ENCODE measurements at places on chromosomes 16 and 17.
A peak's percentile ranks its signal among the peaks of the same experiment; 100 is the strongest.

GRCh38 chr16:89507834-89508590, at the start of gene SPG7:
Gene SPG7 (plus strand): TSS chr16:89508403. CDS start chr16:89508418, 15 bp downstream.
- peak; percentile 84 for DNase-seq

- DNase-seq: no peak
These were observed 6.7 kb downstream of the UBTF start for GRCh38 chr17:44212507-44213402.

GRCh38 chr16:14436401-14436955, 193.6 kb downstream of the PARN start:
- no peak for DNase-seq

DNA sequence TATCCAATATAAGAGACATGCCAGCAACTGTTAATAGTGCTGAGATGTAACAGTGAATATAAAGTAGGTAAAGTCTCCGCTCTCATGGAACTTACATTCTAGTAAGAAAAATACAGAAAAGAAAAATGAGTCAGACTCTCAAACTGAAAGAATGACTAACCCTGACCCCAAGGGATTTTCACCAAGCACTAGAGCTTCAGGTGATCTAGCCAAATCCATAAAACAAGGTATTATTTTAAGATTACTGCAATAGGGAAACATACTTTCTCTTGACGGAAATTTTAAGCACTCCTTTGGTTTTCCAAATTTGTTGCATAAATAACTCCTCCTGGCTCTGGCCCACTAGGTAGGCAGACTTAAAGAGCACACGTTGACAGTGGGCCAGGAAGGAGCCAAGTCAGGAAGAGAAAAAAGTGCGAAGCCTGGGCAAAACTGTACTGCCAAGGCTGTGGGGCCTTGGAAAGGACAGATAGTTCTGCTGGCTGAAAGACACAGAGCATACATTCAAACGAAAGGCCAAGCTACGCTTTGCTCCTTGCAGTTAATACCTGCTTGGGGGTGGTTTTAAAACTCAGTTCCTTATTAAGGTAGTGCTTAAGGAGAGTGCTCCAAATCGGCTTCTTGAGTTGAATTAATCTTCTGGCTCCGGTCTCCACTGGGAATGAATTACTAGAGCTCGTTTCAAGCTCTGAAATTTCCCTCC, 1.4 kb downstream of the GOT2 start:
- no peak for DNase-seq

GRCh38 chr17:40063187-40063771, 514 bp downstream of the THRA start:
- DNase-seq: no peak

DNA sequence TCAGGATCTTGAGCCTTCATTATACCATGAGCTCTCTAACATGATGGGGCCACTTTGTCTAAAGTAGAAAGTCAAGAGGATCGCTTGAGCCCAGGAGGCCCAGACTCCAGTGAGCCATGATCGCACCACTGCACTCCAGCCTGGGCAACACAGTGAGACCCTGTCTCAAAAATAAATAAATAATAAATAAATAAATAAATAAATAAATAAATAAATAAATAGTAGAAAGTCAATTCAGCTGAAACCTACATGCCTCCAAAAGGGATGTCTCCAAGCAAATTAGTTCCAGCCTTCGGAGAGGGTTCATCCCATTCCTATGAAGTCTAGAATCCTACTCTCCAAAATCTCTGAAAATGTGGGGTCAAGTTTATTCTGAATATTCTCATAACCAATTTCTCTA, 26.0 kb downstream of the C17orf67 start:
- DNase-seq: no peak

GRCh38 chr16:87951552-87952538, 611 bp downstream of the BANP start:
- DNase-seq: peak; percentile 16

GRCh38 chr16:28260193-28260592, 32.1 kb upstream of the SBK1 start:
- DNase-seq: no peak

DNA sequence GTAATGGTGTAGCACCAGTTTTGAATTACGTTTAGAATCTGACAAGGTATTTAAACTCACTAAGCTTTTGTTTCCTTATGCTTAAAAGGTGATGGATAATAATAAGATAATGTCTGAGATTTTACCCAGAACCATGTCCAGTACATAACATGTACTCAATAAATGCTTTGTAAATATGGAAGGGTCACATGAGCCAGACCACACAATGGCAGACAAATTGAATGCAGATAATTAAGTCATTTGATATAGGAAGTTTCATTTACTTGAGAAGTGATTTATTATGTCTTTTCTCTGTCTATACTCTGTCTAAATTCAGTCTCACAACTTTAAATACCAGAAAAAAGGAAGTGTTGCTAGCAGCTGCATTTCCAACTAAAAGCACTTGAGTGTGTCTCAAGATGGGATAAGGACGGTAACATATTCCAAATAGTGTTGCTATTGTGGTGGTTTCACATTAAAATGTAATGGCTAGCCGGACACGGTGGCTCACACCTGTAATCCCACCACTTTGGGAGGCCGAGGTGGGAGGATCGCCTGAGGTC, 52.5 kb upstream of the DHX40 start:
- DNase-seq: no peak

- DNase-seq: no peak
These were observed 70.2 kb downstream of the SNX11 start for GRCh38 chr17:48177816-48178215.

- no peak for DNase-seq
These were observed 48.5 kb downstream of the SETD6 start for GRCh38 chr16:58563775-58564174.

DNA sequence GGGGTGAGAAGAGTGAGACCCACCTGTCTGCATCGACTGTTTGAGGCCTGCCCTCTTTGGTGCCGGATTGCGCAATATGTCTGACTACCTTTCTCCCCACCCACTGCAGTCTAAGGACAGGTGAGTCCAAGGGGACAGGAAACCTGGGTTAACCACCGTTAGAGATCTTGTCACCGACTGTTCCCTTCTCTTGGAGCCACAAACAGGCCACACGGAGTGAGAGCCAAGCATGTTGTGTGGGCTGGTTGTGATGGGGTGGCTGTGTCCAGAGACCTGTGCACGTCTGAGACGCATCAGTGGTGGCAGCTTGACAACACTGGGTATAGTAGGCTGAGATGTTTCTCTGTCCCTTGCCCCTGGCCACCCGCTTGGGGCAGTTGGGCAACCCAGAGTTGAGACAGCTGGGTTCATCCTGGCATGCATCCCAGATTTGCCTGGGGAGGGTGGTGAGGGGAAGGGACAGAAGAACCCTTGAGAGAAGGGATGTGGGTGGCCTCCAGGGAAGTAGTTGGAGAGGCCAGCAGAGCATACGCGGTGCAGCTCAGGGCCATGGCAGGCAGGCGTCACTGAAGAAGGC, 21.4 kb downstream of the MPRIP start:
- no peak for DNase-seq

- no peak for DNase-seq
These were observed 3.8 kb downstream of the PRR29 start for GRCh38 chr17:64001763-64002529.

DNA sequence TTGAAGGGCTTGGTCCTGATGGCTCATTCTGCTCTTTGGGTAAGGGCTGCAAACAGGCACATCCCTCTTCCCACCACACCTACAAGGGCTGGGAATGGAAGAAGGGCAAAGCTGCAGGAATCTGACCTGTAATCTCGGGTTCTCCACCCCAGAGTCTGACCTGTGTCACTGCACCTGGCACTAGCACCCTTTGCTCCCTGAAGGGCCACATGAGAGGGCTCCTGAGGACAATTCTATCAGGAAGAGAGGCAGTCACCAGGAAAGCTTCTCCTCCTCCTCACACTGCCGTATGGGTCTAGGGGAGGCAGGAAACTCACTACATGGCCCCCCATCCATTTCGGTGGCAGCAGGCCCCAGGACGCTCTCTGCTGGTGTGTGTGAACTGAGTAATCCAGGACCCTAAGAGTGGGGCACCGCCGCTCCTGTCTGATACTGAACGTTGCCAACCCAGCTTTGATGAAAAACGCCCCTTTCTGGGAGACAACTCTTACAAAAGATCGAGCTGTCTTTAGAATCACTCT, 26.4 kb downstream of the TTLL6 start:
- no peak for DNase-seq

DNA sequence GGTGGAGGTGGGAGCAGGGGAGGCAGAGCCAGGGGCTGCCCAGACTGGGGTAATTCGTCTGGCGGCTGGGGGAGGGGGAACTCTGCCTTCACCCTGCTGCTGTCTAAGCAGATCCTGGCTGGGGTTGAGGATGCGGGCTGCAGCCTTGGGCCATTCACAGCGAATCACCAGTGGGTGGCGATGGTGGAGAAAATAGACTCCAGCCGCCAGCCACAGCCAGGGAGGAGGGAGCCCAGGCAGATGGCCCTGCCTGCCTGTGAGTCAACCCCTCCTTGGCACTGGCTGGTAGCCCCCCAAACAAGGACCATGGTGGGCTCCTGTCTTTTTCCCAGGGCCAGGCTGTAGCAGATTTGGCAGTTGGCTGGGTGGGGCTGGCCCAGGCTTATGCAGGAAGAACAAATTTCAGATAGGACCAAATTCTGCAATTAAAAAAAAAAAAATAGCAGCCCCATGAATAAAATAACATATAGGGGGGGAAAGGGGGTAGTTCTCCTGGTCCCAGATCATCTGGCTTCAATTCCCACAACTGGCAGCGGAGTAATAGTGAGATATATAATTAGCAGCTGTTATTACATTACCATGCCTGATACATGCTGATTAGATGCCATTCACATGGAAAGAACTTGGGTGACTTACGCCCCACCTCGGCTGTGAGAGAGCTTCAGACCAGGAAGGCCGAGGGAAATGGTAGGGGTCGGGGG, 41.5 kb upstream of the CDH5 start:
- no peak for DNase-seq

DNA sequence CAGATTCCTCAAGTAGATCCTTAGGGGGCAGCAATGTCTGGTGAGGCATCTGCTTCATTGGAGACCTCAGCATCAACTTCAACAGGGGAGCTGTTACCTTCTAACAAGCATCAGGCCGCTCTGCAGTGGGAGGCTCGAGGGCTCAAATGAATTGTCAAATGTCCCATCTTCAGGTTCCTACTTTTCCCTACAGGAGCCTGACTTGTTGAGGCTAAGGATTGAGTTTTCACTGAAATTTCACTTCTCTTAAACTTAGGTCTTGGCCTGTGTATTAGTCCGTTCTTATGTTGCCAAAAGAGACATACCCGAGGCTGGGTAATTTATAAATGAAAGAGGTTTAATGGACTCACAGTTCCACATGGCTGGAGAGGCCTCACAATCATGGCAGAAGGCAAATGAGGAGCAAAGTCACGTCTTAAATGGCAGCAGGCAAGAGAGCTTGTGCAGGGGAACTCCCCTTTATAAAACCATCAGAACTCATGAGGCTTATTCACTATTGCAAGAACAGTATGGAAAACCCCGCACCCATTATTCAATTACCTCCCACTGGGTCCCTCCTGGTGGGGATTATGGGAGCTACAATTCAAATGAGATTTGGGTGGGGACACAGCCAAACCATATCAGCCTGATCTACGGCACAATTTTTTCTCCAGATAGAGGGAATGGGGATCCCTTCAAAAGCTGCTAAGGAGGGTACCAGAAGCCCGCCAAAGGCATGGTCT, 5.1 kb upstream of the CD300LD start:
- DNase-seq: no peak

GRCh38 chr16:66484453-66485213, 57.5 kb downstream of the BEAN1 start:
- DNase-seq: no peak

- DNase-seq: no peak
These were observed 84.4 kb upstream of the NKD1 start for GRCh38 chr16:50463581-50464324.

DNA sequence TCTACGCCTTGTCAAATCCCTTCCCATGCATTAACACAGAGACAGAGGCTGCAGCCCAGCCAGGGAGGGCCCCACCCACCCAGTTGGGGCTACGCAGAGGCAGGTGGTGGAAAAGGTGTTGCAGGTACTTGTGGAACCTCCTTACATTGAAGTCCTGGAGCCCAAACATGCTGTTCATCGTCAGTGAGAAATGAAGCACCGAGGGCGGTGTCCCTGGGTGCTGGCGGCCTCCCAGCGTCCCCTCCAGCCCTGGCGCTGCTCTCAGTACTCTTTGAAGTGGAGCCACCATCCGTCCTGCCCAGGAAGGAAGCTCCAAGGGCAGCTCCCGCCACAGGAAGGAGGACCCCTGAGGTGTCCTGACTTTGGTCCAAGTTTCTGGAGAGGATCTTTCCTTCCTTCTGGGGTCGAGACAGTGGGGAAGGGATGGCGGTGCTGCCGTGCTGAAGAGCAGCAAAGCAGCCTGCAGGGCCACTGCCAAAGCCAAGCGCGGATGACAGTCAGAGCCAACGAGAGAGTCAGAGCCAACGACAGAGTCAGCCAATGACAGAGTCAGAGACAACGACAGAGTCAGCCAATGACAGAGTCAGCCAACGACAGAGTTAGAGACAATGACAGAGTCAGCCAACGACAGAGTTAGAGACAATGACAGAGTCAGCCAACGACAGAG, 23.4 kb downstream of the LMF1 start:
- no peak for DNase-seq

GRCh38 chr16:84575914-84576313, 42.0 kb downstream of the COTL1 start:
- DNase-seq: no peak

DNA sequence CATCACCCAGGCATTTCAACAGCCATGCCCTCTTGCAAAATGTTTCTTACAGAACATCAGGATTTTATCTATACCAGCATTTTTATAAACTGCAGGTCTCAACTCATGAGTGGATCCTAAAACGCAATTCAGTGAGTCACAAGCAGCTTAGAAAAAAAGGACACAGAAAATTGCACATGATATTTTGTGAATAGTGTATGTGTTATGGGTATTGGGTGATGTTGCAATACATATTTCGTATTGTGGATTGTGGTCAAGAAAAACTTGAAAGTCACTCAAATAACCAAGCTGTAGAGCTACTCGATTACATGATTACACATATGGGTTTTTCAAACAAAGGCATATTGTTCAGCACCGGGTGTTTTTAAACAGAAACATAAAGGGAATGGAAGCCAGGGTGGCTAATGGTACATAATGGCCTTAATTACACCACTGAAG, 1.4 kb downstream of the WIPI1 start:
- no peak for DNase-seq

DNA sequence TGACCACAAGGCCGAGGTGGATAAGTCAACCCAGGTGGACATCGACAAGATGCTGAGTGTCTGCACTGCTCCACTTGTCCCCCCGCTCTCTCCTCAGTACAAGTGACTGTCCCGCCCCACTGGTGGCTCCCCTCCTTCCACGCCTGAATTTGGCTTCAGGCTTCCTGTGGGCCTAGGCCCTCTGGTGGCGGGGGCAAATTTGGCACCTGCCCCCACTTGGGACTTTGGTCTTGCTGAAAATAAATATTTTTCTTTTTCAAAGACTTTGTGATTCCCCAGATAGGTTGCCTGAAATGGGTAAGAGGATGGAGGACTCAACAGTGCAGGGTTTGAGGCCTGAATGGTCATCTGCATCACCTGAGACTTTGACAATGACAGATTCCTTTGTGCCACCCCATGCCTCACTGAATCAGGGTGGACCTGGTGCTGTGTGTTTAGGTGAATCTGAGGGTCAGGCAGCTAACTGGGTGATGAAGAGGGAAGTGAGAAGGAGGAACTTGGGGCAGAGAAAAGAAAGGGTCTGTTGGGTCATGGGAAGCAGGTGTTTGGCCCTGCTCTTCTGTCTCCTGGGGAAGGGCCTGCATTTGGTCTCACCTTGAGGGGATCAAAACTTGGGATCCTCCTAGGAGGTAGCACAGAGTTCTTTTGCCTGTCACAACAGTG, 2.0 kb downstream of the C16orf86 start:
- DNase-seq: no peak

GRCh38 chr17:45437465-45438283, 5.0 kb upstream of the ARHGAP27 start:
- no peak for DNase-seq

- no peak for DNase-seq
These were observed 310.0 kb downstream of the SOX9 start for GRCh38 chr17:72430611-72431432.
